Kidney epithelial cell (primary cell): ENCODE measurements at places on chromosomes 4 and X. TPM values are rescaled to one million over a fixed set of nuclear protein-coding genes. Genes with fewer than 3 reads are reported as not detected.

GRCh38 chr4:65437102-65437501 is 233.2 kb downstream of the EPHA5 start:
- DNase-seq: no peak

- no peak for DNase-seq
Observed at GRCh38 chrX:132948648-132949260, 9.7 kb downstream of the HS6ST2 start.

DNA sequence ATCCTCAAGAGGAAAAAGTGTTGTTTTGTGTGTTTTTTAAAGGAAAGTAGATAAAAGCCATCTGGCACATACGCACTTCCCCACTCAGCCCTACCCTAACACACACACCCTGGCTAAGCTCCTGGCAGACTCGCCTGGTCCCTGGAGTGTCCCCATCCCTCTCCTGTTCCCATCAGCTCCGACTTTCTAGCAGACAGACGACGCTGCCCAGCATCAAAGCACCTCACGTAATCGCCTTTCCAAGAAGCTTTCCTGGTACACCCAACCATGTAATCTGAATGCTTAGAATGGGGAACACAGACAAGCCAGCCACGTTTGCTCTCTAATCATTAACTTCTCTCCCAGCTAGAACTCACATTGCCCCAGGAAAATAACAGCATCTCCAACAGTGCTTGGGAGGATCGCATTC is 116.2 kb downstream of the AFAP1 start:
- DNase-seq: no peak

Gene COL4A6
- 1.2 and 1.8 TPM in 2 replicates for total RNA-seq

DNA sequence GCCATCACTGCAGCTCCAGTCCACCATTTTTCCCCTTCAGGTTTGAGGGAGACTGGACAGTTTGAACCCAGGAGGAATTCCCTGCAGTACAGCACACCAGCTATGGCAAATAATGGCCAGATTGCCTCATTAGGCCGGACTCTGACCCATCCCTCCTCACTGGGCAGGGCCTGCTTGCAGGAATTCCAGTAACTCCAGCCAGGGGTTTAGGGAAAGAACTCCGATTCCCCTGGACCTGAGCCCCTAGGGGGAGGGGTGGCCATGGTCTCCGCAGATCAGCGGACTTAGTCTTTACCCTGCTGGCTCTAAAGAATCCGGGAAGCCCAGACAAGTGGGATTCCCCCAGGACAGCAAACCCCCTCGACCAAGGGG is 342.8 kb downstream of the DMD start:
- DNase-seq: no peak

DNA sequence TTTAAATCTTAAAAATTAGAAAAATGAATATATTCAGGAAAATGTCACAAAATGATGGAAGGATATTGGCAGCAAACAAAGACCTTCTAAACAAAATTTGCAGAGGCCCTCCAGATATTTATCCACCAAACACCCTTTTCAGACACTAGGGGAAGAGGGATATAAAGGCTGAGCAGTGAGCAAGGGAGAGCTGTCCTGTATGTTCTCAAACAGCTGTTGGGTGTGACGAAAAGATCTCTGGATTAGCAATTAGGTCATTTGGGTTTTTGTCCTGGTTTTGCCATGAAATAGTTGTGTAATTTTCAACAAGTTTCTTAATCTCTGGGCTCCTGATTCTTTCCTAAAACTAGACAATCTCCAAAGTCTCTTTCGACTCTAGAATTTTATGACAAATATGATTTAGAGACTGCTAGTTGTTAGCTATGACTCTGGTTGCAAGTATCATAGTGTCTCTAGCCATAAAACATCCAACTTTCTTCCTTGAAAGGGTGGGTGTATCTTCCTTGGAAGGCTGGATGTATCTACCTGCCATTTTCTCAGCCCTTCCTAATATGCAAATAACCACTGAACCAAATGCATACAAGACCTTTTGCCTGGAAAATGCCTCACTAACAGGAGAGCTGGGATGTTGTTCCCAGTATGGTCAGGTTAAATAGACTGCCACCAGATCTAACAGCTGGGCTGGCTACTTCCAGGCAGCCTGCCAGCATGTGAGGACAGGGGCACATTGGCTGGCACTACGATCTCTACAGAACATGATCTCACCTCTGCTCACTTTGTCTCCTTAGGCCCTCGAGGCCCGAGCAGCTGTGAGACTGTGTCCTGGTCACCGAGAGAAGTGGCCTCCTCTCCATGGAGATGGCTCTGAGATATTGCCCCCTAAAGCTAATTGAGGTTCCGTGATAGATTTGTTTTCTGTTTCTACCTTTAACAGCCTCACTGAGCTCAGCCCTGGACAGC is 225.5 kb upstream of the JADE1 start:
- DNase-seq: no peak

DNA sequence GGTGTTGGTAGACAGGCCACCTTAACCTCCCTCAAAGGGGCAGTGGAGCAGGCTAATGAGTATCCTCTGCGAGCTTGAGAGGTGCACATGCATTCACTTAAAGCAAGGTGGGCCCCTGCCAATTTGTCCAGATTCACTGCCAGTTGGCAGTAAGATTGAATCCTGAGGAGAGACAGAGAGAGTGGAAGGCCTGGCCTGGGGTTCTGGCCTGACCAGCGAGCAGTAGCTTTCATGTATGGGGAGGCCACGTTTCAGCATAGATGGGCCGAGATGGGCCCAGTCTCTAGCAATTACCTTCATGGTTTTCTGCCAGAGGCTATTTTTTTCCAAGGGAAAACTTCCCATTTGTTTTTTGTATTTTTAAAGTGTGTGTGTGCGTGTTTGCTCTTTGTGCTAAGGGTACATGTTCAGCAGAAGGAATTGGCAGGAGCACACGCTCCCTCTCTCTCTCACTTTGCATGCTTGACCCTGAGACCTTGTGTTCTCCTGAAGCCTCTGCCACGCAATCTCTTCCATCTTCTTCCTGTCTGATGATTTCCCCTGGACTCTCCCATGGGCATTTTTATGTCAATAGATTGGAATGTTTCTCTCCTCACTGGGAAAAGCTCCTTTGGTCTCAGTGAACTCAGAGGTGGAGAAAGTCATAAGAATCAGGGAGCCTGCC is 215.8 kb upstream of the SFRP2 start:
- DNase-seq: peak; percentile 26

- DNase-seq: no peak
Observed at GRCh38 chr4:6050551-6050950, 32.3 kb upstream of the C4orf50 start.

DNA sequence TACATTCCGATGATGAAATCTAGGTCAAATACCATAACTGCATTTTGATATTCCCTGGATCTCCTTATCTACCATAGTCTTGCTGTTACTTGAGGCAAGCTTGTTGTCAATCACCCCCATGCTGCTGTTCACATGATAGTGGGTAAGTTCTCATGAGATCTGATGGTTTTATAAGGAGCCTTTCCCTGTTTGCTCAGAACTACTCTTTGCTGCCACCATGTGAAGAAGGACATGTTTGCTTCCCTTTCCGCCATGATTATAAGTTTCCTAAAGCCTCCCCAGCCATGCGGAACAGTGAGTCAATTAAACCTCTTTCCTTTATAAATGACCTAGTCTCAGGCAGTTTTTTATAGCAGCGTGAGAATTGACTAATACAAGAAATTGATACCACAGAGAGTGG is 432.0 kb downstream of the GLUD2 start:
- peak; percentile 0 for DNase-seq

GRCh38 chr4:27844376-27844775 is 983.7 kb downstream of the STIM2 start:
- no peak for DNase-seq

GRCh38 chr4:87399148-87399547 is 8.2 kb upstream of the HSD17B11 start:
- no peak for DNase-seq

Gene GRIPAP1
- total RNA-seq: 25.8 and 31.1 TPM in 2 replicates

DNA sequence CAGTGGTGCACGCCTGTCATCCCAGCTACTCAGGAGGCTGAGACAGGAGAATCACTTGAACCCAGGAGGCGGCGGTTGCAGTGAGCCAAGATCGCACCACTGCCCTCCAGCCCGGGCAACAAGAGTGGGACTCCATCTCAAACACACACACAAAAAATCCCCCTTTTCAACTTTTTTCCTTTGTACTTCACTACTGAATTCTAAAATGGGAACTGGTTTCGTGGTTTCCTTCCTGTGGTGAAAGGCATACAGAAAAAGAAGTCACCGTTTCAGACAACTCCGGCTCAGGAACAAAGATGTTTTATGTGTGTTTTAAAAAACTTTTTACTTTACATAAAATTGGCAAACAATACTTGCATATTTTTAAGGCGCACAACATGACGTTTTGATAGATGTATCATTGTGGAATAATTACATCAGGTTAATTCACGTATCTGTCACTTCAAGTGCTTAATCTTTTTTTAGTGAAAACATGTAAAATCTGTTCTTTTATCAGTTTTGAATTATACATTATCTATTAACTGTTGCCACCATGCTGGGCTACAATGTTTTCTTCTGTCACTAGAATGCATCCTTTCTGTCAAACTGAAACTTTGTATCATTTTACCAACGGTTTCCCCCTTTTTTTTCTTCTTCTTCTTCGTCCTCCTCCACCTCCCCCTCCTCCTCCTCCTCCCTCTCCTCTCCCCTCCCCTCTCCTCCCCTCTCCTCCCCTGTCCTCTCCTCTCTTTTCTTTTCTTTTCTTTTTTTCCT is 186.0 kb downstream of the CRLF2 start:
- no peak for DNase-seq

Gene F8A2
- 1.0 TPM in 1 of 2 replicates, not detected in the other for total RNA-seq

GRCh38 chrX:111095974-111096895 is at the start of gene PAK3:
Gene PAK3 (plus strand): TSS chrX:111096191. CDS start chrX:111123104, 26,913 bp downstream.
- DNase-seq: peak; percentile 55

- no peak for DNase-seq
Observed at GRCh38 chr4:5524446-5525299, 183.7 kb downstream of the EVC2 start.

GRCh38 chr4:176767183-176767582 is 25.5 kb downstream of the VEGFC start:
- DNase-seq: no peak

DNA sequence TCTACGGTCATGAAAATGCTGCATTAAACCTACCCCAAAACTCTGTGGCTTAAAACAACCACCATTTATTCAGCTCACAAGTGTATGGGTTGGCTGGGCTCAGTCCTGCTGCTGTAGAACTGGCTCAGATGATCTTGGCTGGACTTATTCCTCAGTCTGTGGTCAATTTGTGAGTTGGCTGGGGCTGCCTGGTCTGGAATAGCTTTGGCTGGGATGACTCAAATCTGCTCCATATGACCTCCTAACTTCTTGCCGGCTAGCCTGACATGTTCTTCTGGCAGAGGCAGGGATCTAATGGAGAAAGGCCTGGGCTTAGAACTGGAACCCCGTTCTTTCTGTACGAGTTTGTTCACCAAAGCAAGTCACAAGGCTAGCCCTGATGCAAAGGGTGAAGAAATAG is 71.7 kb downstream of the CFAP299 start:
- DNase-seq: no peak

- DNase-seq: no peak
Observed at GRCh38 chr4:867526-868250, 41.8 kb upstream of the CPLX1 start.

Gene CXCR3
- not detected in 2 replicates for total RNA-seq

DNA sequence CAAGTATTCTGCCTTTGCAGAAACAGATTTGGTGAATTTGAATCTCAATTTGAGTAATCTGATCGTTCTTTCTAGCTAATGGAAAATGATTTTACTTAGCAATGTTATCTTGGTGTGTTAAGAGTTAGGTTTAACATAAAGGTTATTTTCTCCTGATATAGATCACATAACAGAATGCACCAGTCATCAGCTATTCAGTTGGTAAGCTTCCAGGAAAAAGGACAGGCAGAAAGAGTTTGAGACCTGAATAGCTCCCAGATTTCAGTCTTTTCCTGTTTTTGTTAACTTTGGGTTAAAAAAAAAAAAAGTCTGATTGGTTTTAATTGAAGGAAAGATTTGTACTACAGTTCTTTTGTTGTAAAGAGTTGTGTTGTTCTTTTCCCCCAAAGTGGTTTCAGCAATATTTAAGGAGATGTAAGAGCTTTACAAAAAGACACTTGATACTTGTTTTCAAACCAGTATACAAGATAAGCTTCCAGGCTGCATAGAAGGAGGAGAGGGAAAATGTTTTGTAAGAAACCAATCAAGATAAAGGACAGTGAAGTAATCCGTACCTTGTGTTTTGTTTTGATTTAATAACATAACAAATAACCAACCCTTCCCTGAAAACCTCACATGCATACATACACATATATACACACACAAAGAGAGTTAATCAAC is 15.3 kb downstream of the PLP1 start:
- no peak for DNase-seq

Gene ADAM29
- not detected in 2 replicates for total RNA-seq

DNA sequence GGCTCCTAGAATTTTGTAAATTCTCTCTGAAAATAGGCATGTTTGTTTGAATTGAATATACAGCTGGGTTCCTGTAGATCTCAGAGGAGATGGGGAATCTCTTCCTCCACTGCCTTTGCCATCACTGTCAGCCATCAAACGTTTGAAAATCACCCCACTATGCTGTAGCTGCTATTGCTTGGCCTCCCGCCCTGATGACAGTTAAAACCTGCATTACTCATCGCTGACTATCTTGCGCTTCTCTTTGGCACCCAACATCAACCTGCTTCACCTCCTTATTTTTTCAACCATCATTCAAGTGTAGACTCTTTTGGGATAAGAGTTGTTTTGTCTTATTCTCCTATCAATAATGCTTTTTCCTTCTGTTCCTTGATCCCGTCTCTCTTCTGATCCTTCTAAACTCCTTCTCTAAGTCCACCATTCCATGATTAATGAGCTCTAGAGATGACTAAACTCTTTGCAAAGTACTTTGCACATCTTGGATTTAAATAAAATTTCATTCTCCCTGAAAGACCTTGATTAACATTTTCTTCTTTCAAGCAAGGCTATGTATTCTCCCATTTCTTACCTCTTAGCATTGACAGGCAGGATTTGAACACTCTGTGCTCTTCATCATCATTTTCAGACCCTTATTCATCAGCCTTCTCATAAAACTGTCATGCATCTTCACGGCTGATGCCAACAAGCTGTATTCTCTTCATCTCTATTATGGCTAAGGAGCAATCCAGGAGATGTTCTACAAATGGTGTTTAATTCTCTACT is 133.0 kb downstream of the SNCA start:
- DNase-seq: no peak

DNA sequence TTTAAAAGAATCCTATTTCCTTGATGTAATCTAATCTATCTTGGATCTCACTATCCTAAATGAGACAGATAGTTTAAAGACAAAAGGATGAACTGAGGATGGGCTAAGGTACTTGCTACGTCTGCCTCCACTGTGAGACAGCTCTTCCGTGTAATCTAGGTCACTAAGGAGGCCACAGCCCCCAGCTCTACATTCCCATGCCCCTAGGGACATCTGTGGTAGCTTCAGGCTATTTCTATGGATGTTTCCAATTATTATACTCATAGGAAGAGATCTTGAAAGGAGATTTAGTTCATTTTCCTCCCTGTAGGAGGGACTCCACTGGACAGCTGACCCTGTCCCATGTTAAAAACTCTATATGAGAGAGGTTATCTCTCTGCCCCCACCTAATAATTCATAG is 140.8 kb upstream of the TRPC5 start:
- DNase-seq: no peak

Gene ASB9
- 0.25 and 3.6 TPM in 2 replicates for total RNA-seq

GRCh38 chr4:1298461-1298860 is 8.8 kb downstream of the MAEA start:
- DNase-seq: no peak

Gene PPP1R2C
- total RNA-seq: not detected in 2 replicates

- no peak for DNase-seq
Observed at GRCh38 chr4:137748616-137749015, 216.3 kb upstream of the PCDH18 start.

Gene IL2RG
- total RNA-seq: 0.08 TPM in 1 of 2 replicates, not detected in the other
